ENCODE measurements at places on chromosomes 5 and 9.

DNA sequence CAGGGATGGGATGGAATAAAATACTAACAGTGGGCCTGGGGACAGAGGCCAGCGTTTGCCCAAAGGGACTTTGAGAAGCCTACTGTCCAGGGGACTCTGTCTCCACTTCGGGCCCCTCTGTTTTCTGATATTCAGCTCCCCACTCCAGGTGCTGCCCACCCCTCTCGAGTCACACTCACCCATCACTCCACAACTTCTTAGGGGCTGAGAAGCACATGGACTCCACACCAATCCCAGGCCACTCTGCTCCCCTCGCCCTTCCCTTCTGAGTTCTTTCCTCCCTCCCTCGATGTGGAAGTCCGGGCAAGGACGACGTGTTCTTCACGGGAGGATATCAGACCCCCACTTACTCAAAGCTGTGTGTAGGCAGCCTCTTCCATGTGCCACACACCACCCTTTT is 124.5 kb downstream of the BARX1 start:
- no peak for DNase-seq

DNA sequence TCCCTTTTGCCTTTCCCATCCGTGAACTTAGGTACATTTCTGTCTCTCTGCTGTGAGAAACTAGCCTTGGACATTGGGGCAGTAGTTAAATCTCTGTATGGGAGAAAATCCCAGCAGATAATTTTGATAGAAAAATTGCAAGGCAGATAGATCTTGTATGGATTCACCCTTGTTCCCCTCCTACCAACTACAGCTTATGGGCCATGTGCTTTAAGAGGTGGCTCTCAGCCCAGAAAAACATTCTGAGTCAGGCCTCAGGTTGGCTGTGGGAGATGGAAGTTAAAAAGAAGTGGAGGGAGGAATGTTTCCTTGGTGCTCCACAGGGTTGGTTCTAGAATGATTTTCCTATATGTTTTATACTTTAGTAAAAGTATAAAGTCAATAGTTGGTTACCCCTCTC is 1.4 kb upstream of the KDM3B start:
- no peak for DNase-seq

DNA sequence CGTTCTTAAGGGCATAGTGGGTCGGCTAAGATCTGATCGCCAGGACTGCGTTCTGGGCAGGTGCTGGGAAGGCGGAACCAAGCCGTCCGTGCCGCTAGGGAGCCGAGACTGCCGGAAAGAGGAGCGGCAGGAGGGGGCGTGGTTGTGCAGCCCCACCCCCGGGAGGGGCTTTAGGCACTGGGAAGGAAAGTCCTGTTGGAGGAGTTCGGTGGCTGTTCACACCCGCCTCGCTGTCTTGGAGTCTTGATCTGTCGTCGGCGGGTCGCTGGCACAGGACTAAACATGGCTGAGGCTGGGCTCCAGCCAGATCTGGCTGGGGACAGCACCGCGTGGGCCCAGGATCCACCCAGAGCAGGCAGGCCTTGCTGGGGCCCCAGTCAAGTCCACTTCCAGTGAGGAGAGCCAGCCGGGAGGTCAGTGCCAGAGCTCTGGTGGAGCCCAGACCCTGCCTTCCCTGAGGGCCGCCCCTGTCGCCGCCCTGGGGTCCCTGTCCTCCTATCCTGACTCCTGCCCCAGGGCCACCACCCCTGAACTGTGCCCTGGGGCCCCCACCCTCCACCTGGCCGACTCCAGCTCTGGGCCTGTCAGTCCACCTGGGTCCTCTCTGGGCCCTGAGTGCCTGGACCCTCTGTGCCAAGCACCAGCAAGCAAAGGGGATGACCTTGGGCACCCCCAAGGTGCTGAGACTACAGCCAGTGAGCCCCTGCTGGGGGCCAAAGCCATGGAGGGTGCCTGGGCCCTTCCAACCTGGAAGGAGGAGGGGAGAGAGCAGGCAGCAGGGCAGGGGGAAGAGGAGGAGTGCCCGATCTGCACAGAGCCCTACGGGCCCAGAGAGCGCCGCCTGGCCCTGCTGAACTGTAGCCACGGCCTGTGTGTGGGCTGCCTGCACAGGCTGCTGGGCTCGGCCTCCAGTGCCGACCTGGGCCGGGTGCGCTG is 4.5 kb downstream of the RNF208 start:
- no peak for DNase-seq

DNA sequence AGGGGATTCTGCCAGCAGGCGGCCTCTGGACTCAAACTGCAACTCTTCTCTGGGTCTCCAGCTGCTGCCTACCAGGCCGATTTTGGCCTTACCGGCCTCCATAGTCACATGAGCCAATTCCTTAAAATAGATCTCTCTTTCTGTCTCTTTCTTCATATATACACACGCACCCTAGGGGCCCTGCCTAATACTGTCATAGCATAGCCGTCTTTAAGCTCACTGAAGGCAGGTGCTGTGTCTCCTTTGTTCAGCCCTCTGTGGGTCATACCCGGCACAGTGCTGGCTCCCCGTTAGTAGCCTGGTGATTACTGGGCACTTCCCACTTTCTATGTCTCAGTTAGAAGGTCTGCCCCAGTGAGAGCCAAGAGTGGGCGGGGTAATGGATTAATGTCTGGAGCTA is 140.9 kb downstream of the HSPA4 start:
- DNase-seq: no peak

DNA sequence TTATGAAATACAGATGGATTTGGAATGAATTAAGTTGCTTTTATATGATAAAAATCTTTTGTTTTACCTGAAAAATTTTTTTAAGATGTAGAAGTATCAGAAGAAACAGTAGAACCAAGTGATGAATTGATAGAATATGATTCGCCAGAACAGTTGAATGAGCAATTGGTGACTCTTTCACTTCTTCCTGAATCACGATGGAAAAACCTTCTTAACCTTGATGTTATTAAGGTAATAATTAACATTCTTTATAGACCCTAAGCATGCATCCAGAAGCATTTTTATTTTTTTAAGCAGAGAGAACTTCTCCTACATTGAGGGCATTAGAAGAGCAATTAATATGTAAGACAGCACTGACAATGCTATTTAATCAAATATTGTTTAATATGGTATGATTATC is 28.8 kb downstream of the WDR36 start:
- no peak for DNase-seq

DNA sequence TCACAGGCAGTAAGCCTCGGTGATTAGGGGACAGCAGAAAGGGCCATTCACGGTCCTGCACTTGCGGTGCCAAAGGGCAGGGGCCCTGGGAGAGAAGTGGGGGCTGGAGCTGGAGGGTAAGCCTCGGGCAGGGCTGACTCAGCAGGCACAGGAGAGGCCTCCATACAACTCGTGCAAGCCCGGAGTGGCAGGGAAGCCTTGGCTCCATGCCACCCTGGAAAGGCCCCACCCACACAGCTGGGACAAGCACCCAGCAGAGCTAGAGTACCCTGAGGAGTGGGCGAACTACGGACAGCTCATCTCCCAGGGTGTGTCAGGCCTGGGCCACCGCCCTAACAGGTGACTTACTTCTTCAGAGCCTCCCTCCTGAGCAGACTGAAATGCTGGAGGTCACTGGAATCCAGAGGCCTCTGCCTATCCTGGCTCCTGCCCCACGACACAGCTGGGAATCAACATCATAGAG is 5.6 kb upstream of the CAMK2A start:
- no peak for DNase-seq

DNA sequence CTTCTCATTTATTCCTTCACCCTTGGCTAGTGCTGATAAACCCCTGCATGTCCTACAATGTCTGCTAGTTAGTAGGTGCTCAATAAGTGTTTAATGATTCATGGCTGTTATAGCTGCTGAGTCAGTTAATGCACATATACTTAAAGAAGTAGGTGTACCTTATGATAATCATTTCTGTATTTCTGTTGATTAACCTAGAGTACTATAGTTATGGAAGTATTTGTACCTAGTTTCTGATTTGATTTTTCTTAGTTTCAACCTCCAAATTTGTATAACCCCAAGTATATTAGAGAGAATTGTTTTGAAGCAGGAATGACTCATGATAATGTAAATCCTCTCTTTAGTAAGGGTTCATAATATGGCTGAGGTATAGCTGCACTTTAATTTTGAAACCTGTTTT is 8.9 kb downstream of the SMAD5 start:
- no peak for DNase-seq

All from stimulated activated CD8-positive, alpha-beta memory T cell treated with anti-CD3 and anti-CD28 coated beads, Interleukin-7, amount 100 ng/mL, for 4 hours (primary cell).